Stimulated activated CD4-positive, alpha-beta T cell treated with anti-CD3 and anti-CD28 coated beads, Interleukin-15, amount 100 ng/mL, for 1 hour (primary cell): ENCODE measurements at places on chromosomes 3 and 15.

- no peak for DNase-seq
Observed at GRCh38 chr3:28915741-28916500, 364.9 kb upstream of the RBMS3 start.

DNA sequence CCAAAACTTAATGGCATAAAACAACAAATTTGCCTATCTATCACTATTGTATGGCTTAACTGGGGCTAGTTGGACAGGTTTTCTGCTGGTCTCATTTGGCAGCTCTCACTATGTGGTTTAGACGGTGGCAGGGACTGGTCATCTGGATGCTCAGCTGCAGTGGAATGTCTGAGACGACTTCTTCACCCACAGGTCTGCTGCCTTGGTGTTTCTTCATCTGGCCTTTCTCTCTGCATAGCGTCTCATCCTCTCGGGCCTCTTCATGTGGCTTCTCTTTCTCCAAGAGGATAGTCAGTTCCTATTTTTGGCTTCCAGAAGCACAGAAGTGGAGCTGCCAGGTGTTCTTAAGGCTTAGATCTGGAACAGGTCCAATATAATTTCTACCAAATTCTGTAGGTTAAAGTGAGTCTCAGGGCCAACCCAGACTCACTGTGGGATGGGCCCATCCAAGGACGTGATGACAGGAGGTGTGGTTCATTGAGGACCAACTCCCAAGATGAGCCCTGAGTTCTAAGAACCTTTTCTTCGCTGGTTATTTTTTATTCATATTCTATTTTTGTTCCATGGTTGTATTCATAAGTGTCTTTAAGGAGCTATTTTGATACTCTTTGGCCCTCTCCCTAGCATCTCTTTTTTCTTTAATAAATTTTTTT is 18.6 kb downstream of the UBE2Q2 start:
- no peak for DNase-seq

DNA sequence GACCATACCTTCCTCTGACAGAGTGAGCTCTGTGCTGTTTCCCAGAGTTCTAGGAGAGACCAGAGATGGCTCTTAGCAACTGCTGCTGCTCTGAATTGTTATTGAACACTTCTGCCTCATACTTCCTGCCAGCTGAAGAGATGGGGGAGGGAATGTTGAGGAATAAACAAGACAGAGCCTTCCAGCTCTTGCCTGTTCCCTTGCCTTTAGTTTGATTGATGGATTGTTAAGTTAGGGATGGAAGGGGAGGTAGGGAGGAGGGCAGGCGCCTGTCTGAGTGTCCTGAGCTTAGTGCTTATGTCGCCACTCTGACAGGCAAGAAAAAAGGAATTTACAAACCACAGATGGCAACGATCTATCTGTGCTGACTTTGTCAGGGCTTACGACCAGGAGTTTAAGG is 42.8 kb downstream of the ZNF609 start:
- DNase-seq = no peak

DNA sequence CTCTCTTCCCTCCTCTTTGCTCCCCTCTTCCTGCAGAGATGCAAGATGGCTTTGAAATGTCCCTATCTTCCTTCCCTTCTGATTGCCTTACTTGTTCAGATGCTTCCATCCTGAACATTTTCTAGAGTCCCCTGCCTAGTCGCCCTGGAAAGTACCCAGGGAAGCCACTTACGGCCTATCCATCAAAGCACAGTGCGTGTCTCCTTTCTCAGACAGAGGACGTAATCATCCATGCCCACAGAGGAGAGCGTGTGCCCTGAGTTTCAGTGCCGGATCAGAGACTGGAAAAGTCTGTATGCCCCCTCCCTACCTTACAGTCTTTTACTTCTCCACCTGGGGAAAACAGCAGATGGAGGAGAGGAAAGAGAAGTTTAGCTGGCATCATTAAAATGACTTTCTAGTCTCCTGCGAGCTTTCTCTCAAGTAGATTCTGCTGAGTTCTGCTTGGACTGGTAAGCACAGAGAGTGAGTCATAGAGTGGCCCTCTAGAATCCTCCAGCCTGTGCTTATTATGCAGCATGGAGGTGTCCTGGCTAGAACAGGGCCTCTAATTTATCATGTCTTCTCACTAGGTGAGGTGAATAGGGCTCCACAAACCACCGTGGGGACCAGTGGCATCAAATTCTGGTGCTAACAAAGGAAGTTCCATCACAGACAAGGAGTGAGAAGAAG is 114.6 kb downstream of the SLCO3A1 start:
- DNase-seq = no peak

DNA sequence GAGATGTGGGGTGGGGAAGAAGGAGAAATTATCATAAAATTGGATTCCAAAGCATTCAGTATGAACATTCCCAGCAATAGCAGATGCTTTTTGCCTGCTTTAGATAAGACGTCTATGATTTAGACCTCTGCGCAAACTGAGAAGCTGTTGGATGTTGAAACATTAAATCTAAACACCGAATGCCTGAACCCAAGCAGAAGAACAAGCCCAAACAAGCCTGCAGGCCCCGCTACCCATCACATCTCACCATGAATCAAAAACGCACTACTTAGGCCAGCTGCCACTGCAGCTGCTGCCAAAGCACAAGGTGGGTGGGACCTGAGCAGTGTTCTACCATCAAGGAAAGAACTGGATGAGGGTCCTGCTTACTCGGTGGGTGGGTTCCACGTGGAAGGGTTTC is 24.4 kb upstream of the THBS1 start:
- DNase-seq = no peak

DNA sequence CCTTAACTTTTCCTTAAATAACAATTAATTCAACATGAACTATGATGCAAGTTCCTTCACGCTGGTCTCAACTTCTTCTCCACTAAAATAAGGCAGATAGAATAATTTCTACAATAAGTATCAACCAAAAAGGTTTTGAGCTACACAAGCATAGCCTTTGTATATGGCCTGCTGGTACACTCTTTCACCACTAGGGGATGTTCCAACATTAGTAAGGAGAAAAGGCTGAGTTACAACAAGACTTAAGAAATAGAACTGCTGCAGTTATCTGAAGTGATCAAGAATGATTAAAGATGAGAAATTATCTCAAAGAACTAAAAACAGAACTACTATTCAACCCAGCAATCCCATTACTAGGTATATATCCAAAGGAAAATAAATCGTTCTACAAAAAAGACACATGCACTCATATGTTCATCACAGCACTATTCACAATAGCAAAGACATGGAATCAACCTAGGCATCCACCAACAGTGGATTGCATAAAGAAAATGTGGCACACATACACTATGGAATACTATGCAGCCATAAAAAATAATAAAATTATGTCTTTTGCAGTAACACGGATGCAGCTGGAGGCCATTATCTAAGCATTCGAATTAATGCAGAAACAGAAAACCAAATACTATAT is 14.4 kb downstream of the ATP13A3 start:
- DNase-seq = no peak

GRCh38 chr15:78880242-78880533 is 7.5 kb downstream of the MORF4L1 start:
- no peak for DNase-seq

DNA sequence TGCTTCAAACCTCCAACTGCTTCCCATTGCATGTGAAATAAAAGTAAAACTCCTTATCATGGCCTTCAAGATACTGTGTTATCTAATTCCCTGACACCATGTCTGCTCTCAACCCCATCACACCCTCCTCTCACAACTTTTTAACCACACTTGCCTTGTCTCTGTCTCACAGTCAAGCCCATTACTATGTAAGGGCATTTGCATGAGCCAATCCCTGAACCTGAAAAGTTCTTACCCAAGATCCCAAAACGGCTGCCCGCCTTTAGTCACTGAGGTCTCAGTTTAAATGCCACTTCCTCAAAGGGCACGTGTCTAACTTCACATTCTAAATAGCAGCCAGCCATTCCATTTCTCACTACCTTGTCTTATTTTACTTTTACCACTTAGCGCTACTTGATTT is 83.1 kb downstream of the SST start:
- DNase-seq = no peak

GRCh38 chr3:72664184-72664975 is 183.9 kb downstream of the SHQ1 start:
- no peak for DNase-seq

DNA sequence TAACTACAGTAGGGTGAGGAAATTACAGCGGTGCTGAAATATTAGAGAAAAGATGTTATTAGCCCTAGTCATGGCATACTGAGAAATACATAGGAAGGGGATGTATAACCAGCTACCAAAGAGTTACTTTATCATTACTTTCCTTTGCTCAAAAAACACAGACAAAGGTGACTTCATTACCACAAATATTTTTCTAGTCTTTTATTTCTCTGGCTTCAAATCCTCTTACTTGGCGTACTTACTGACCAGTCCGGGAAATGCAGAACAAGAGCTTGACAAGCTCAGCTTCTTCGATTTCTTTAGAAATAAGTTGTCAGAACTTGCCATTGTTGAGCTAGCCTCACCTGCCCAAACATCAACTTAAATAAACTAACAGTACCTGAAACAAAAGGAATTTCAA is 142.1 kb upstream of the TMCO5A start:
- DNase-seq = no peak

GRCh38 chr15:81312790-81313543 is 11.0 kb downstream of the STARD5 start:
- no peak for DNase-seq

GRCh38 chr3:161171639-161172552 is 49.2 kb upstream of the NMD3 start:
- no peak for DNase-seq

DNA sequence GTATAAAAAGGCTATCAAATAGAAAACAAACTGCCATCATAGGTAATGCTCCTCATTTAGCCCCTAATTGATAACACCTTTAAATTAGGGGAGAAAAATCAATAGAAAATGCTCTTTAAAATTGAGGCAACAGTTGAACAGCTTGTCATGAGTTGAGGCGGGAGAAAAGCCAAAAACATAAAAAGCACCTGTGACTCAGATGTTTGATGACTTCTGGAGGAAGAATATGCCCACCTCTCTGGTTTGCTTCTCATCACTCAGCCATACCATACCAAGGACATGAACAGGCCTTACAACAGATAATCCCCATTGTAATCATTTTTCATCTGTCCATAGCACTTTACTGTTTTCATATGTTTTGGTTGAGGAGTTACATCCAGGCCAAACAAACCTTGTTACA is 246.0 kb downstream of the MYRIP start:
- DNase-seq = no peak

DNA sequence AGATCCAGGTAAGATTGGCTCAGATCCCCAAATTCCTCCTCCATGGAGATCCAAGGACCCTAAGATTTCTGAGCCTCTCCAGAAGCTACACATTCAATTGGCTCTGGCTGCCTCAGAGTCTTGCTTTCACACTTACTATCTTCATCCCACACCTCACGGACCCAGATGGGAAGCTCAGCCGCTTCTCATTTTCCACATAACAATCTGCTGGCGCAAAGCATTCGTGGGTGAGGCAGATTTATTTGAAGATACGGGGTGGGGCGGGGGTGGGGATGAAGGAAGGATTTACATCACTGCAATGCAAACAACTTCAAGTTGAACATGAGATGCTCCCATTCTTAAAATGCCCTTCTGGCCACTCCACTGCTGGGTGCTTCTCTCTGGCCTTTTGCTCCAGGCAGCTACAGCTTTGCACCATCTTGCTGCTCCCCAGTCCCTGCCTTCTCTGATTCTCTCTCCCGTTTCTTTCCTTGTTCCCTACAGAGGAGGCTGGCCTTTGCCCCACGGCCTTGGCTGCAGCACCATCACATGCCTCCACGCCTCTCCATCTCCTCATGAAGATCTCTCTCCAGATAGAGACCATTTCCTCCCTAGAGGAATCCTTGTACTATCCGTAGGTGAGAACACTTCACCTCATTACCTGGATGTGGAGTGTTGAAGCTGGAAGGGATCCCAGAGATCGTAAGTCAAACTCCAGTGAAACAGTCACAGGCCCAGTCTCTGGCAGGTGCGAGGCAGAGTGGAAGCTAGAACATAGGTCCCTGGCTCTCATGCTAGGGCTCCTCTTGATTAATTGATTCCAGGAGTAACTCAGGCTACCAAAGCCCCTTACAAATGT is 175.9 kb downstream of the RPLP1 start:
- no peak for DNase-seq

DNA sequence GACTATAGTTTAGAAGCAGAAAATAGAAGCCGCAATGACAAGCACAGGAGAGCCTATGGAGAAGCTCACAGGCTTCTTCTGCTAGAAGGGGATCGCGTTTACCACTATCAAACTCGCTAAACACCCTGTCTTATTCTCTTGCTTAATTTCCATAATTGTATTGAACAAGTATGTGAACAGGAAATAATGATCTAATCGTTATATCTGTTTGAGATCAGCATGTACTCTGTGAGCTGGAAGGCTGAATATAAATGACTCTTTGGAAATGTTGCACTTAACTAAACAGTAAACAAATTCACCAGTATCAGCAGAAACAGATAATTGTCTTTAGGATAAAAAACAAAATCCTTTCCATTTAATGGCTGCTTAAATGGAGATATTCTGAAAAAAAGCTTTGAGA is 15.0 kb downstream of the NEK10 start:
- DNase-seq = no peak

DNA sequence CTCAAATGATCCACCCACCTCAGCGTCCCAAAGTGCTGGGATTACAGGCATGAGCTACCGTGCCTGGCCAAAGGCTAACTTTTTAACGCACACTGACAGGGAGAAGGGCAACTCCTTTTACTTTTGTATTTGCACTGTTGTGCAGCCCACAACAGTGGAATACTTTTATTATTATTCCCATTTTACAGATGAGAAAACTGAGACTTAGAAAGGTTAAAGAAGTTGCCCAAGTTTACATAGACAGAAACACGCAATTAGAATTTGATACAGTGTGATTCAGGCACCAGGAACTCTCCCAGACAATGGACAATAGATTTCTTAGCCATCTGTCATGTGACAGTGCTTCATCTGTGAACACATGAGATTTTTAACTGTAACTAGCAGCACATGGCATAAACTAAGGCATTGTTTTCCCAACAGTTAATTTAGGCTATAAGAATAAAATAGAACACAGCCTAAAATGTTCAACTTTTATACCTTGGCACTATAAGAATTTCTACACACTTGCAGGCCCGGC is 18.8 kb downstream of the STAG1 start:
- no peak for DNase-seq

- DNase-seq = no peak
Observed at GRCh38 chr3:113630956-113631542, 65.4 kb downstream of the USF3 start.

GRCh38 chr3:53592862-53593261 is 98.5 kb downstream of the CACNA1D start:
- DNase-seq = no peak
